Neural progenitor cell (in vitro differentiated cells): ENCODE measurements at places on chromosomes 6 and 20. TPM values are rescaled to one million over a fixed set of nuclear protein-coding genes. Genes with fewer than 3 reads are reported as not detected.

DNA sequence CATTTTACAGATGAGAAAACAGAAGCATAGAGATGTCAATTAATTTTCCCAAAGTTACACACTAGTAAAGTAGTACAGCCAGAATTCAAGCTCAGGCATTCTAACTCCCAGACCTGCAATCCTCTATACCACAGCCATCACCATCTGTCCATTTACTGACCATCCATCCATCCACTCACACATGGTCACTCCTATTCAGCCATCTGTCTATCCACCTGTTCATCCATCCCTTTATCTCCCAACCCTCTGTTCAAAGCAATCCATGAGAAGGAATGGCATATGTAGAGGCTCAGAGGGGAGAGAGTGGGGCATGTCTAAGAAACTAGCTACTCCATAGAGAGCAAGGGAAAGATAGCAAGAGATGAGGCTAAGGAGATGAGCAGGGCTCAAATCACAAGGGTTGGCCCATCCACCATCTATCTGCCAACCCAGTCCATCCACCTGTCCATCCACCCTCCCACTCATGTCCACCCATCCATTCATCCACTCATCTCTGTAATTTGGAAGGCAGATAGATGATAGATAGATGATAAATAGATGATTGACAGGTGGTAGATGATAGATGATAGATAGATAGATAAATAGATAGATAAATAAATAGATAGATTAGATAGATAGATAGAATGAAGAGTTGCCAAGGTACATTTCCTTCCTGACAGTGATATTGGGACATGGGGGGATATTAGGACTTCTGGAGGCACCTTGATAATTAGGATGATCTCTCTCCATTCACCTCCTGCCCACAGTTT lies 12.2 kb upstream of the C6orf132 start:
- DNase-seq, result no peak

DNA sequence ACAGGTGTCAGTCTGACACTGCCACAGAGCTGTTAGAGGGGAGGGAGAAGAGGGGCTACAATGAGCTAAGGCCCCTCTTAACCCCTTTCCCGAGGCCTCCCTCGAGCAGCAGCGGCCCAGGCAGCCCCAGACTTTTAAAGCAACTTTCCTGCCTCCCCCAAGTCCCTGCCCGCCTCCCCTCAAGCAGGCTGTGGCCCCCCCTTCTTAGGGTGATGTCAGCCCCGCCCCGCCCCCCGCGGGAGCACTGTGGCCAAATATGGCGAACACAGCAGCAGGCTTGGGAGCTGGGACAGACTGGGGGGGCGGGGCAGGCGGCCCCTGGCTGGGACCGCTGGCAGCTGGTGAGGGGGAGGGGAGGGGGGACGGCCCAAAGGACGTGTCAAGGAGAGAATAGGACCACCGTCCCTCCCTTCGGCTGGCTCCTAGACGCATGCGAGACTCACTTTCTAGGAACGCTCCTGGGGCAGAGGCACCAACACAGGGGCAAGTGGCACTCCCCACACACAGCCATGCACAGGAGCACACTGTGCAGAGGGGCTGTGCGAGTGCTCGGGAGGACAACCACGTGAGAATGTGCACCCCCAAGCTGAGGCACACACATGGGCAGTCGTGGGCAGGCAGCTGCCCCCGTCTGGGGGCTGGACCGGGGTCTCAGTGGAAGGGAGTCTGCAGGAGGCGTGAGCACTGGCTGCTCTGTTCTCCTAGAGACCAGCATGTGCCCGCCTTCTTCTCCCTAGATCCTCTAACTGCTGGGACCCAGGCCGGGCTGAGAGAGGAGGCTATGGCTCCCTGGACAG lies 6.7 kb downstream of the TEAD3 start:
- peak; percentile 91 for DNase-seq

- no peak for DNase-seq
Measured at GRCh38 chr20:57439432-57439831, 48.2 kb downstream of the RBM38 start.

DNA sequence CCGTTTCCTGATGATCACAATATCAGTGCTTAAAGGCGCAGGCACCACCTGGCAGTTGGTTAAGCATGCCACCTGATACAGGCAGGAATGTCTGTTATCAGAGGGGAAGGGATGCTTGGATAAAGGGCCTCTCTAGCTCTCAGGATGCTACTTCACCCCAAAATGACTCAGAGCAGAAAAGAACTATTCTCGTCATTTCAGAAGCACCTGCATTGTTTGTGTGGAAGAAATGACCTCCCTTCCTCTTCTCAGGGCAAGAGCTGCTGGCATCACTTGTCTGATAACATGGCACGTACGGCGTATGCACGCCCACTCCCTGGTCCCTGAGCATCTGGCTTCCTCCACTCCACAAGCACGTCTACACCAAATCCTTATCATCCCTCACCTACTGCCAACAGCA lies 47.3 kb downstream of the ATP9A start:
- DNase-seq, result no peak

- DNase-seq, result no peak
Measured at GRCh38 chr6:169250660-169251059, 3.0 kb downstream of the THBS2 start.

DNA sequence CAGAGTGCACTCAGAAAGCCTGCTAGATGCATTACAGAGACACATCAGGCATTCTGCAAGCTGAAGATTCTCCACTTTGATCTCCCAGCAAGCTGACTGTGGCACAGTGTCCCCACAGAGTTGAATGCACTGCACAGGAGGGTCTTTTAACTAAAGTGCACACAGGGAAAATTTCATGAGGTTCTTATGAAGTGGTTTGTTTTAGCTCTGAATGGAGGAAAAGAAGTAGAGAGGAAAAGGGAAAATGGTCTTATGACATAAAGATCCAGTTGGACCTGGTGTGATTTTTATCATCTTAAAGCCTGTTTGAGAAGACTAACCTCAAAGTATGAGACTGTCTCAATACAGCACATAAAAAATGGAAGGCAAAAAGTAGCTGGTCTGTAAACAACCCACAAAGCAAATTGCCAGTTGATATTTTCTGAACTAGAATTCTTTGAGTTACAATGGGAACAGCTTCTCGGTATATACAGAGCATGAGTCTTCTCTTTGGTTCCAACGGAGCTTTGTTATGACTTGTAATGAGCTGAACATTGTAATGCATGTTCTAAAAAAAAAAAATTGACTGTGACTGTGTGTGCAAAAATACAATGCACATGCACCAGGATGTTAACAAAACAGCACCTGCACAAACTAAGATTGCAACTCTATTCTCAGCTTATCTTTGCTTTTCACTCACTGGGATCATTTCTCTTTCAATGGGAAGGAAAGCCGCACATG lies 383.0 kb upstream of the ID4 start:
- DNase-seq, result no peak

- DNase-seq, result no peak
Measured at GRCh38 chr6:130118236-130118635, 99.9 kb downstream of the L3MBTL3 start.

- no peak for DNase-seq
Measured at GRCh38 chr20:18635380-18635779, 47.5 kb downstream of the DTD1 start.

GRCh38 chr20:36399147-36399968 lies 93.2 kb downstream of the DLGAP4 start:
- DNase-seq, result peak; percentile 83

GRCh38 chr20:16061351-16061750 lies 511.9 kb downstream of the KIF16B start:
- no peak for DNase-seq

DNA sequence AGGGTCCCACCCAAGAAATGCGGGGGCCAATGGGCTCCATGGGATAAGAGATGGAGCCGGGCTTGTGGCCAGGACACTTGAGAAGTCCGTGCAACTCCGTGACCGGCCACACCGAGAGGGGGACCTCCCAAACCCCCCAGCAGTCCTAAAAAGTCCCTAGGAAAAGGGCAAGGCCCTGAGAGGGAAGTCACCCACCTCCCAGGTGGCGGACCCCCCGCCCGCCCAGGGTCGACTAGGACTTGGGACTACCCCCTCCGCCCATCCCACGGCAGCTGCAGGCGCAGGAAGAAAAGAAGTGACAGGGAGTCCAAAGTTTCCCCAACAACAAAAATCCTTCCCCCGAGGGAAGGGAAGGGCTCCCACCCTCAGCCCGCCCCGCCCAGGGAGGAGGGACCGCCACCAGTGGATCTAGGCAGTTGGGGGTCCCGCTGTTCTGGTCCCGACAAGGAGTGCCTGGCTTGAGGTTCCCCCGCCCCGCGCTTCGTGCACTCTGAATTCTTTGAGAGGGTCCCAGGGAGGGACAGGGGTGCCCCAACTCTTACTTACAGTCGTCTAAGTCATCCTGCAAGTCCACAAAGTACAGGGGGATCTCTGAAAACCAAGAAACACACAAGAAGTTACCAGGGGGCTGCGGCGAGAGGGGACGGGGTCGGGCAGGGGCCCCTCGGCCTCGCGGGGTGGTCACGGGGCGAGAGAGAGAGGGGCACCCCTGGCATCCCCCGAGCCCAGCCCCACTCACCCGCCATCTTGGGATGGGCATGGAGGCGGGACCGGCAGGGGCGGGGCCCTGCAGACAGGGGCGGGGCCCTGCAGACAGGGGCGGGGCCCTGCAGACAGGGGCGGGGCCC lies 611 bp upstream of the RAB22A start:
- DNase-seq, result peak; percentile 76

DNA sequence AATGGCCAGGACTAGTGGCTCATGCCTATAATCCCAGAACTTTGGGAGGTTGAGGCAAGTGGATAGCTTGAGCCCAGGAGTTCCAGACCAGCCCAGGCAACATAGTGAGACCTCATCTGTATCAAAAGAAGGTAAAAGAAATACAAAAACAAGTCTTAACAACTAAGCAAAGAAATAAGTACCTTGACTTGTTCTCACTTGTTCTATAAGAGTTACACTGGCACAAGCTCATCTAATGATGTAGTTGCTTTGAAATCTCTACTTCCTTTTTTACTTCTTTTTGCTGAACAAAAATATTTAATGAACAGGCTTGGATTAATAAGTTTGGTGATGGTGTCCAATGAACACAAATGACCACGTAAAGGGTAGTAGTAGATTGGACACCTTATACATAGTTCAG lies 72.2 kb downstream of the SGK1 start:
- DNase-seq, result no peak

- no peak for DNase-seq
Measured at GRCh38 chr6:5866547-5867051, 140.1 kb downstream of the NRN1 start.

DNA sequence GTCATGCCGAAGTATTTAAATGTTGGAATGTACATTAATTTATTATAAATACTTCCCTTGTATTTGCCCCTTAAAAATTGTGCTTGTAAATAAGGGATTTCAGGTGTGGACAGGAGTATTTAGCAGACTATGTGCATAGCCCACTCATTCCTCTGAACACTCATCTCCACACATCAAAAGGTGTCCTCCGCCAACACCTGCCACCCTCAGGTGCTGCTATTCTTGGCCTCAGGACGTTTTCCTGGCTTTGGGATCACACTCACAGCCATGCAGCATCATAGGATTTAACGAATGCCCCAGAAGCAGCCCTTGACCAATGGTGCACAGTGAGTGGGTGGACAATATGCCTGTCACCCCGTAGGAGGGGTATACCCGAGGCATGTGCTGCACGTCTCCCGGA lies 230.9 kb downstream of the ZNF217 start:
- no peak for DNase-seq

DNA sequence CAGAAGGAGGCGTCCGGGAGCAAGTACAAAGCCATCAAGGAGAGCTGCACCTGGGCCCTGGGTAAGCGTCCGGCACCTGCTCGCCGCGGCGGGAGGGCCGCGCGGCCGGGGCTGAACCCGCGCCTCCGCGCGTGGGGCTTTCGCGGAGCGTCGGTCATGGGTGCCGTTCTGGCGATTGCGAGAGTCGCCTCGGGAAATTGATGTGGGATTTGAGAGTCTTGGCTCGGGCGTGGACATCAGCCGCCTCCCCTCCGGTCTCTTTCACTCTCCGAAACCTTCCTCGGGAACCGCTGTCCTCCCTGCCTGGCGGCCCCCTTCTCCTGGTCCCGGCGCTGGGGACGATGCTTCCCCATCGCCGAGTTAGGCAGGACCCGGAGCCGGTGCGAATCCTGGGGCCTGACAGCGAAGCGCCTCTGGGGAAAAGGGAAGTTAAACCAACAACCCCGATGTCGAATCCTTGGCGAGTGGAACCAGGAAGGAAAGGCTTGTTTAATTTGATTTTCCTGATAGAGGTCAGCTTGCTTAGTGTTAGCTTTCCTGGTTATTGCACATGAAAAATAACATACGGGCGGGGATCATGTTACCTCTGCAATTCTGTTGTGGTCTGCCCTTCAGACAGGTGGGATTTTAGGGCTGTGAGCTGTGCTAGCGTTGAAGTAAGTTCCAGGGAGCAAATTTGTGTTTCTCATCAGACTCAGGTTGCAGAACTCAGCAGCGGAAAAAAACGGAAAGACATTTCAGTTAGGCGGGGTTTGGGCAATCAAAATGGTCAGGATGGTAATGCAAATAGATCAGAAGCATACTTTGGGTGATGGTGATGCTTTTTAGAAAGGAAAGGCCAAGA lies 594 bp downstream of the ARFGEF3 start:
- peak; percentile 65 for DNase-seq

GRCh38 chr6:33983109-33983716 lies 162.7 kb downstream of the GRM4 start:
- DNase-seq, result no peak

DNA sequence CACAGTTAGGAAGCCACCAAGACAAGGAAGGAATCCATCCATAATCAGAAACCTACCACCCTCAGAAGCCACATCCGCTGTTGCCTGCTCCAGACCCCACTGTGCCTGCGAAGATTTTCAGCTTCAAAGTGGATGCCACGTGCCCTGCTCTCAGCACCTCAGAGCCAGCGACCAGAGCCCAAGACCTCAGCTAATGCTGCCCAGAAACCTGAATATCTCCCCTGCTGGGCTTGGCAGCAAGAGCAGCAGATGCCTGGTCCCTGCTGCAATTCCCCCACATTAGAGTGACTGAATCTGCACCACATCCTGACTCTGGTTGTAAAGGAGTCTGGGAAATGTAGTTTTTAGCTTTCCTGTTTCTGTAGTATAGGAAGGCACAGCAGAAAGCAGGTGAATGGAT lies 10.7 kb upstream of the ULBP3 start:
- DNase-seq, result peak; percentile 23

- no peak for DNase-seq
Measured at GRCh38 chr20:62289898-62290297, 12.9 kb upstream of the ADRM1 start.

GRCh38 chr6:35969646-35970045 lies 48.7 kb upstream of the SRPK1 start:
- DNase-seq, result no peak

GRCh38 chr20:50067018-50067417 lies 45.9 kb downstream of the UBE2V1 start:
- no peak for DNase-seq

Gene FAM209B
- not detected in 2 replicates for total RNA-seq

Gene HCK
- total RNA-seq, result not detected in 2 replicates

Gene PLAGL2
- total RNA-seq, result 16.5 and 21.2 TPM in 2 replicates

Gene SLPI
- total RNA-seq, result not detected in 2 replicates

Gene EYA2
- total RNA-seq, result 1.8 and 2.1 TPM in 2 replicates

Gene TRIM10
- not detected in 2 replicates for total RNA-seq

Gene MYL9
- total RNA-seq, result 12.4 and 22.9 TPM in 2 replicates

Gene MUC22
- 0.03 TPM in 1 of 2 replicates, not detected in the other for total RNA-seq

Gene FAM50B
- 2.8 and 4.5 TPM in 2 replicates for total RNA-seq

Gene C4B
- total RNA-seq, result 0.30 and 1.5 TPM in 2 replicates

Gene CAP2
- 18.4 and 27.4 TPM in 2 replicates for total RNA-seq

Gene KCNK17
- total RNA-seq, result 0.87 TPM in 1 of 2 replicates, not detected in the other

Gene PSORS1C1
- not detected in 2 replicates for total RNA-seq

Gene SRSF6
- 79.6 and 86.1 TPM in 2 replicates for total RNA-seq

Gene FRK
- total RNA-seq, result 0.11 and 0.15 TPM in 2 replicates
